ENCODE measurements at places on chromosomes 6 and 20.

DNA sequence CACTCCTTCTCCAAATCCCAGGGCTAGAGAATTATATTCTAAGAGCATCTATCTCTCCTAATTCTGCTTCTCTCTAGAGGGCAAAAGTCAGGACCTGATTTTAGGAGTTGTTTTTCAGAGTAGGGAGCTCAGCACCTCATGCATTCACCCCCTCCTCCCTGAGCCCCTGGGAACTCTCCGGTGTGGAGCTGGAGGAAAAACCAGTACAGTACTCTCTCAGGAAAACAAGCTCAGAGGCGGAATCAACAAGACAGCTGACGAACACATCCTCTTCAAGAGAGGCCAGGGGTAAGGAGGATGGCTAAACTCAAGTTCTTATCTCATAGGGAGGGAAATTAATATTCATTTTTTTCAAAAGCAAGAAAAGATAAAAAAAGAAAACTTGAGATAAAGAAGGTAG lies 120.1 kb upstream of the CDYL start:
- DNase-seq: no peak

- DNase-seq: no peak
These were observed 116.2 kb upstream of the MMS22L start for GRCh38 chr6:97399208-97399607.

DNA sequence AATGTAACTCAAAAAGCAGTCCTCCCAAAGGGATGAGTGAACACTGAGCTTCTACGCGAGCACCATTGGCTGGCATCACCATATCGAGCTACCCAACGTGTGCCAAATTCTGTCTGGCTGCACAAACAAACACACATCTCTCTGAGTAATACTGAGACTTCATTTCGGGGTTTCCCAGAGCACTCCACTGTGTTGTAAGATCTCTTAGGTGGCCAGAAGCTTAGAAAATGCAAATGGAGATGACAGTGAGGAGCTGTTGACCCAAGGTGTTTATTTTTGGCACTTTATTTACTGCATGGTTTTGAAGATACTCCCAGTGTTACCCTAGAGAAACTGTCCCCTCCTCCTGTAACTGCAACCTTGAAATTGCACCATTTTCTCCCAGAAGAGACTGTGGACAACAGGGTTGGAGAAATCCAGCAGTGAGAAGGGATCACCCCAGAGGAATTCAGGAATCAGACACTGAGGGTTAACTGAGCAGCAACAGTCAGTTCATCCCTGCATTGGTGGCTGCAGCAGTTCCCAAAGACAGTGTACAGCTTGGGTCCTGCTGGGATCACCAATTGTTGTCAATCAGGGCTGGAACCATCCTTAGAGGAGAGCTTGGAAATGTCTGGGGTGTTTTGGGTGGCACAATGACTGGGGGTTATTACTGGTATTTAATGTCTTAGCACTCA lies 1.0 kb upstream of the RIPOR2 start:
- no peak for DNase-seq

DNA sequence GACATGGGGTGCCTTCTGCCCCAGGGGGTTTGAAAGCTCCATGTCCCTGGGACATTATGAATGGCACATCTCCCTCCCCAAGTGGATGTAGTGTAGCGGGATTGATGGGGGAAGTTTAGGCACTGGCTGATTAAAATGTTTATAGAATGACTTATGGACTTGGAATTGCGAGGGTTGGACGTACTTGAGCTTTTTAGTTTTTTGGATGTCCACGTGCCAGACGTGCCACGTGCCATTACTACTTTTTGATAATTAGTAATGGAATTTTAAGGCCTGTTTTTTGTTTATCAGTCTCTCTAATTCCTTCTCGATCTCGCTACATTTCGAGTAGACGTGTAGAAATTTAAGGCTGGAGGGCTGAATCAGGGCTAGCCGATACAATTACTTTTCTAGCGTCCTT lies 162.8 kb downstream of the TBXT start:
- no peak for DNase-seq

- DNase-seq: no peak
These were observed 22.0 kb upstream of the ABCC10 start for GRCh38 chr6:43405354-43405753.

GRCh38 chr6:166313255-166314070 lies 5.3 kb upstream of the PRR18 start:
- DNase-seq: peak; percentile 38

DNA sequence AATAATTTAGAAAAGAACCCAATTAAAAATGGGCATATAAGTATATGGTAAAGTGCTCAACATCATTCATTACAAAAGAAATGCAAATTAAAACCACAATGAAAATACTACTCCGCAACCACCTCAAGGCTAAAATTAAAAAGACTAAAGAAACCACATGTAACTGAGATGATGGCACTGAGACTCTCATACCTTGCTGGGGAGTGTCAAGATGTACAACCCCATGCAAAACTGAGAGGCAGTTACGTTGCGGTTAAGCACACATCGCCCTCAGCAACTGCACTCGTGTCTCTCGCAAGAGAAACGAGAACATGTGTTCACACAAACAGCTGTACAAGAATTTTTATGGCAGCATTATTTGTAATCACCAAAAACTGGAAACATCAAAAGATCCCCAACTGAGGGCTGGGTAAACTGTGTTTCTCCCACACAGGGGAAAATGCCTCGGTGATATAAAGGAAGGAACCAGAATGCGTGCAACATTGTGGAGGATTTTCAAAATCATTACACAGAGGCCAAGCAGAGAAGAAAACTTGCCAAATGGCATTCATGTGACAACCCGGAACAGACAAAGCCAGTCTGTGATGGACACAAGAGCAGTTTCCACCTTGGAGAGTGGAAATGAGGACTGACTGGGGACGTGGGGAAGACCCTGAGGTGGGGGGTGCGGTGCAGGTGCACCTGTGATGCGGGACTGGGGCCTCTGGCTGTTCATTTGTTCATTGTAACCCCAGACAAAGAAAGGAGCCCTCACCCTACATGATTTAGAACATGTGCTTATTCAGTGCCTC lies 144.9 kb downstream of the WDR27 start:
- no peak for DNase-seq

GRCh38 chr20:7207186-7207798 lies 439.8 kb downstream of the BMP2 start:
- DNase-seq: no peak

GRCh38 chr20:16505894-16506293 lies 67.4 kb downstream of the KIF16B start:
- no peak for DNase-seq

- no peak for DNase-seq
These were observed 97.0 kb downstream of the SMAP1 start for GRCh38 chr6:70764706-70765105.

- peak; percentile 95 for DNase-seq
These were observed 68.5 kb downstream of the PLEKHG1 start for GRCh38 chr6:150667977-150668716.

DNA sequence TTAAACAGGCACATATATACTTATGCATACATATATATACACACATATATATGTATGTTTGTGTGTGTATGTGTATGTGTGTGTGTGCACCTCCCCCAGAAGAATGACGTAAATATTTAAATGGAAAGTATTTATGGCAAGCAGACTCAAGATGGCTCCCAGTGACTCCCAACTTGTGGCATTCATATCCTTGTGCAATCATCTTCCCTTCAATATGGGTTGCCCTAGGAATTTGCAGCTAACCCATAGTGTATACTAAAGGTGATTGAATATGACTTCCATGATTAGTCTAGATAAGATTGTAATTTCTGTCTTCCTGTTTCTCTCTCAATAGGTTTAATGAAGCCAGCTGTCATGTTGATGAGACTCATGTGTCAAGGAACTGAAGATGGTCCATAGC lies 127.6 kb downstream of the TRDN start:
- no peak for DNase-seq

Data from testis (tissue), 5 donors.